ENCODE measurements at places on chromosomes 4 and X. TPM values are rescaled to one million over a fixed set of nuclear protein-coding genes. Genes with fewer than 3 reads are reported as not detected.

ALB gene
- 20.0 TPM for polyA plus RNA-seq

BEND4 gene
- 0.05 TPM for polyA plus RNA-seq

IL3RA gene
- 16.7 TPM for polyA plus RNA-seq

ZCCHC12 gene
- polyA plus RNA-seq: 0.44 TPM

CDKL2 gene
- polyA plus RNA-seq: 0.15 TPM

OFD1 gene
- 11.4 TPM for polyA plus RNA-seq

CXCL3 gene
- 0.95 TPM for polyA plus RNA-seq

NDNF gene
- polyA plus RNA-seq: 22.2 TPM

DNA sequence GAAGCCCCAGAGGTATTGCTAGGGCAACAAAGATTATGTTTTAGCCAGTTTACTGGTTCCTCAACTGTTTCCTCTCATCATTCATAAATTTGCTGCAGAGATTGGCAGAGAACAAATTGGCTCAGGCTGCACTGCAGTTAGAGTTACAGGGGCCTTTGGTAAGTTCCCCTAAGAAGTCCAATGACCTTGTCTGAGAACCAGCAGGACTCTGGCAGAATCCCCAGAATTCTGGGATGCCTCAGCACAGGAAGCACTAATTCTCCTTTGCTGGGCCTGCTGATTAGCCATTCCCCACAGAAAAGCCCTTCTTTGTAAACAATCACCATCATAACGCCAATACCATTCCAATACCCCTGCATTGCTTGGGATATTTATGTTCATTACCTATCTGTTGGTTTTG lies 151.3 kb downstream of the USP46 start:
- no peak for DNase-seq

- no peak for DNase-seq
Measured at GRCh38 chrX:22538580-22538979, 265.9 kb downstream of the CBLL2 start.

DNA sequence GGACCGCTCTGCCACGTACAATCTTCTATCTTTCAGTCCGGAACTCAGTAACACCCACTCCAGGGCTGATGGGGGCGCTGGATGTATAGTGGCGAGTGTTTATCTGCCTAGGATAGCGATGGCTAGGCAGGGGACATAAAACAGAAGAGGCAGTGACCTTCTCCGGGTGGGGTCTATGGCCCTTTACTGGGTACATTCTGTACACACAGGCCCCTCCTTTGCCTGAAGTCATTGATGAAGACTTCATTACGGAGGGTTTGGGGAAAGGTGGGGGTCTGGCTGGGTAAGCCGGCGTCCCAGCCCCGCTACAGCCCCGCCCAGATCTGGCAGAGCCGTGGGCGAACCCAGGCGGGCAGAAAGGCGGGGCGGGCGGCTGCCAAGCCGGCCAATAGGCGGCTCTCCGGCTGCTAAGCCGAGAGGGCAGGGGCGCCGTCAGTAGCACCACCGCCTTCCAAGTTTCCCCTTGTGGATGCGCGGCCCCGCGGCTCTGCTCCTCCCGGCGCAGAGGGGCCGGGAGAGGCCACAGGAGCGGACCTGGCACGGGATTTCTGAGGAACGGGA lies at the start of gene CHST7:
Gene CHST7, plus strand, starts transcription at position 435 of the 561 bp plus-strand sequence. CDS start 167 bp downstream, outside the sequence.
- DNase-seq: no peak

DNA sequence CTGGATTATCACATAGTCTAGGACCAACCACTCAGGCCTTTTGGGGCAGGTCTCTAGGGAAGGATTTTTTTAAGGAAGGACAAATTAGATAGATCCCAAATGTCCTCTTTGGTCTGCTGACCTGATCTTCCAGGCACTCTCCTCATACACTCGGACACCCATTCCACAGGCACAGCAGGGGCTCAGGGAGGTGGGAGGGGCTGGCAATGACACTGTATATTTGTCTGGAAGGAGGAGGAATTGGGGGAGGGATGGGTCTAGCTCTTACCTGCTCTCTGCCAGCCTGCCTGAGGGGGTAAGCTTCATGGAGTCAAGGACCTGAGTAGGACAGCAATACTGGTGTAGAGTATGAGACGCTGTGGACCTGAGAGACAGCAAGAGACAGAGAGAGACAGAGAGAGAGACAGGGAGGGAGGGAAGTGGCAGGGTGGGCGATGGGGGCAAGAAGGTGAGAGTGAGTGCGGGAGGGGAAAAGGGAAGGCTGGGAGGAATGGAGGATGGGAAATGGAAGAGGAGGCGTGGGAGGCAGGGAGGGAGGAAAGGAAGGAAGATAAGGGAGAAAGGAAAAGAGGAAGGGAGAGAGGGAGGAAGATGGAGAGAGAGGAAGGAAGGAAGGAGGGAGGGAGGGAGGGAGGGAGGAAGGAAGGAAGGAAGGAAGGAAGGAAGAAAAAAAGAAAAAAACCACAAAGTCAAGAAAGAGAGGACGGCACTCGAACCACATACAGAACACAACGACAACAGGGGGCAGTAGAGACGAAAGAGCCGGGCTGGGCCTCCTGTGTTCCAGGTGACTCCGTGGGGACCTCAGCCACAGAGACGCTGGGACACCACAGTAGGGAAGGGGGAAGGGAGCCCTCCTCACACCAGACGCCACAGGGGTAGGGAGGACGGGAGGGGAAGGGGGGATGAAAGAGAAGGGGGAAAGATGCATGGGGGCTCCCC lies 1.8 kb downstream of the IQSEC2 start:
- no peak for DNase-seq

- no peak for DNase-seq
Measured at GRCh38 chr4:130703211-130703935, 1607.4 kb downstream of the C4orf33 start.

DNA sequence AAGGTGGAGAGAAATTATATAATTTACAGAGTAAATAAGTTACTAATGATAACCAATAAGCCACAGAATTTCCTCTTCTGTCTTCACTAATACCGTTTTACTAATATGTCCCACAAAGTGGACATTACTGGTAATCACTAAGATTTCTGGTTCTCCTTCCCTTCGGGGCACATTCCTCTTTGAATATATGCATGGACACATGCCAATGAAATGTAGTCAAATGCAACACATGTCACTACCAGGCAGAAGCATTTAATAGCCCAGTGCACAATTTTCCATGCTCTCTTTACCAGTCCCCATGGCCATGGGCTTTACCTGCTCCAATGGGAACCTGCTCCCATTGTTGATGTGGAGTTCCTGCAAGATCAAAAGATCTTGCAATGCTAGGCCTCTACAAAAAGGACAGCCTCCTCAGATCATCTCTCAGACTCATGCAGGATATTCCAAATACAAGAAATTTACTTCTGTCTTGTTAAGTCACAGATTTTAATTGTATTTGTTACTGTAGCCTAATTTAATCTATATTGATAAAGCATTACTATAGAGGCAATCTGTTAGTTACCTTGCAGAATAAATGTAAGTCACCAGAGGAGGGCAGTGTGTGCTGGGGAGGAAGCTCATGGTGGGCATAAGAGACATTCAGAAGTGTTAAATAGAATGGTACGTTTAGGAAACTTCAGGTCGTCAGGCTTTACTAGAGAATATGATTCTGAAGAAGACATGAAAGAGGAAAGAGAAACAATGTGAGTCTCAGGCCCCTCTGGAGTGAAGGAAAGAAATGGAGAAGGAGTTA lies 37.1 kb upstream of the INPP4B start:
- no peak for DNase-seq

DNA sequence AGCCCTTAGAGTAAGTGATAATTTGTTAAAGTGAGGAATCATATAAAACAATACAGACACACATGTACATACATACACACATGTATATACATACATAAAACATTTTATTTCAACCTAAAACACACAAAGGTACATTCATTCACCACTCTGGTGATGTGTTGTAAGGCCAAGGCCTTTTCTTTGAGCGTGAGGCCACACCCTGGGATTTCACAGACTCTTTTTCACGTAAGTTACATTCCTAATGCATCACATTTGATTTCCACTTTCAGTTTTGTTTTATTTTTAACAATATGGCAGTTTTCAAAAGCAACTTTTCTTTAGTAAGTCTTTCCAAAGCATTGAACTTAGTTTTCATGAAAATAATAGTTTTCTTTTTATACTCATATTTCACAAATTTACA lies 170.7 kb downstream of the COL4A6 start:
- DNase-seq: no peak

DNA sequence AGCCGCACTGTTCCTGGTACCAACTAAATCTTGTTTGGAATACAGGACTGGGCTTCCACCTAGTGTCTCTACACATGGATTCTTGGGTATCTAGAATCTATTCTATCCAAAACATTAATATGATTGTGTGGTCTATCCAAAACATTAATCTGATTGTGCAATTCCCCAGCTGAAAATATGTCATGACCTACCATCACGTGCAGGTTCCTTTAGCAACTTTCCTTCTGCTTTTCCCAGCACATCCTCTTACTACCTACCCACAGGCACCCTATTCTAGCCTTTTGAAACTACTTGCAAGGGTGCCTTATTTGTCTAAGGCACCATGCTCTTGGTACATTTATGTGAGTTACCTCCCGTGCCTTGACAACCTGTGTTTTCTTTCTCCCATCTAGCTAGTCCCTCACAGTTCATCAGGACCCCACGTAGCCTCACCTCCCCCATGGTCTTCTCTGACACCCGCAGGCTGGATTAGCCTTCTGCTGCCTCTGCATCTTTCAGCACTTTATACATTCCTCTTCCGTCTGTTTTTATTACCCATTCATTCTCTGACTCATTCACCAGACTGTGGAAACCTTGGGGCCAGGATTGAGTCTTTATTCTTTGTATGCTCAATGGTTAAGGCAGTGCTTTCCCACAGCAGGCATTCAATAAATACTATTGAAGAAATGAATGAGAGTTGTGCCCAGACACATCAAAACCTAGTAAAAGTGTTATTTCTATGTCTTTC lies 88.8 kb upstream of the FAM9B start:
- no peak for DNase-seq

- DNase-seq: no peak
Measured at GRCh38 chr4:11847167-11847566, 418.5 kb upstream of the HS3ST1 start.

DNA sequence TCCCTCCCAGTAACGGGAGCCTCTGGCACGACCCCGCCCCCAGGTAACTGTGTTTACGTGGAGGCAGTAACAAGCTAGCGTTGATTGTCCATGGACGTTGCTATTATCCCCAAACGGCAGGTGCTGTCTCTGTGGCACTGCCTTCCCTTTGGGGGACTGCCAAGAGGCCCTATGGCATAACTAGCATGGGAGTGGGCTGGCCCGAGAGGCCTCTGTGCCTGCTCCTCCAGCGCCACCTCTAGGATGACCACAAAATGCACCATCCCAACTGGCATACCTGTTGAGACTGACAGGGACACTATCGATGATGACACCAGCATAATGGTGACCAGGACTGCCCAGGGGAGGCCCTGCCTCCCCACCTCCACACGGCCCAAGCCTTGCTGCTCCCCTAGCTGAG lies 1.5 kb downstream of the SRPK3 start:
- no peak for DNase-seq

DNA sequence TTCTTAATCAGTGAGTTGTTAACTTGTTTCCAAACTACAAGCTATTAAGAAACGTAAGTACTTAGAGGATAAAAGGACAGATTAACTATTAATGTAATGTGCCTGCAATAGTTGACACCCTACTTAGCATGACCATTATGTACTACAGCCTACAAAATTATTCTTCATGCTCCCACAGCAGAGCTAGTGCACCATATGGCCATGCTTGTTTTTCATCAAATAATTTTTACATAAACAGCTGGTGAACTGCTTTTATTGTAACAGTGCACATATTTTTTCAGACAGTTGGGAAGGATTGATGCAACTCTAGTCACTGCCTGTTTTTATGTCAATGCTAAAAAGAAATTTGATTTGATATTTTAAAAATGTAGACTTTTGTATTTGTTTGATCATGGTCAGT lies 10.2 kb upstream of the MAGEB10 start:
- DNase-seq: no peak

- DNase-seq: no peak
Measured at GRCh38 chrX:42714981-42715700, 62.8 kb downstream of the PPP1R2C start.

DNA sequence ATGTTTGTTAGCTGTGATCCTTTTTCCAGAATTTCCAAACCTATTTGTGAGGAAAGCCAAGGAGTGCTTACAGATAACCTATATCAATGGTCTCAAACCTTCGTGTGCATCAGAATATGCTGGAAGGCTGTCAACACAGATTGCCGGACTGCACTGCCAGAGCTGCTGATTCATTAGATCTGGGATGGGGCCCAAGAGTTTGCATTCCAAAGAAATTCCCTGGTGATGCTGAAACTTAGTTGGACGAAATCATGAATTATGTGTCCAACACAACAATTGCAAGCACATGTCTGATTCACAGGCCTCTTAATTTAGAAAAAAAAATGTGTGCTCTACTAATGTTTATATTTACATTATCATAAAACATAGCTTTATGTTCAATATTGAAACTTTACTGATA lies 544.0 kb upstream of the AMOT start:
- DNase-seq: no peak

GRCh38 chr4:33448948-33449347 lies 2728.8 kb downstream of the PCDH7 start:
- DNase-seq: no peak

DNA sequence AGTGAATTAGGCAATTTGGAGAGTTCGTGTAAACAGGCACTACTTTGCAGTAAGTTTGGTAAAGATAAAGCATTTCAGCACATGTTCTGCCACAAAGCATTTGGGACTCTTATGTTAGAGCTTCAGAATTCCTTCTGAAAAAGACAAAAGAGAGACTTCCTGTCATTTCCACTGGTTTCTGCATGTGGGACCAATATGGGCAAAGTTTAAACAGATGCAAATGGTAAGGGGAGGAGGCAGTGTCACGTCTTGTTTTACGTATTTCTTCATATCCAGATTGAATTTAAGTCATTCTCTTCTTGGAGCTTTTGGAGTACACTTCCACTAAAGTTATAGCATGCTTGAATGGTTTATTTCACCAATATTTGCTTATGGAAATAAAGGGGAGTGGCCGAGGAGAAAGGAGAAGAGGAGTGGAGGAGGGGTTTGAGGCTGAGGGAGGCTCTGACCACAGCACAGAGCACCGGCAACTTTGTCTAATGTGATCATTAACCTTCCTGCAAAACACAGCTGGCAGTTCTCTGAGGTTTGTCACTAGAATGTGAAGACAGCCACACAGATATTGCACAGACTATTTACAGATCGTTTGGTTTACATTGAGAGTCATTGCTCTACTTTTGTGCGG lies at the start of gene APELA:
Gene APELA, plus strand, starts transcription at position 479 of the 625 bp plus-strand sequence. CDS start 154 bp downstream, outside the sequence.
- DNase-seq: no peak

GRCh38 chr4:123317211-123317610 lies 79.4 kb upstream of the SPRY1 start:
- no peak for DNase-seq

- DNase-seq: no peak
Measured at GRCh38 chr4:82358847-82359246, 14.9 kb downstream of the HNRNPD start.

DNA sequence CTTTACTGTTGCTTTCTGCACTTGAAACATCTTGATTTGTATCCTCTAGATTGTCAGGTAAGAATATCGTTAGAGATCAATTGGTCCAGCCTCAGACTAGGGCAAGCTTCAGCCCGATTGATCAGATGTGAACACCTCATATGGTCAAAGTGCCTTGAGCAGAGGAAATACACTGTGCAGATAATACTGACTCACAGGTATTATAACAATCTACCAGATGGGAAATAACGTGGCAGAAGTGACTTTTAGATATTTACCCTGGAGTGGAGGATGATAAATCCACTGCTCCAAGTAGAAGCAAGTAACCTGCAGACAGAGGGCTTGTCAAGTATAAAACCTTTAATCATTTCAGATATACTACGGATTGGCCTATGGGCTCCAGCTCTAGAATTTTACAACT lies 17.9 kb downstream of the VEGFC start:
- DNase-seq: no peak

- no peak for DNase-seq
Measured at GRCh38 chrX:131979116-131979515, 44.0 kb upstream of the STK26 start.

GRCh38 chrX:118062817-118063615 lies 53.6 kb downstream of the KLHL13 start:
- DNase-seq: no peak

Data from urinary bladder (tissue), 4 donors.